ENCODE measurements at places on chromosomes 1 and 21.

- peak overlapping the region; percentile 81 for H3K27ac ChIP-seq
- no peaks in the 10 kb centered on the region for H3K27me3 ChIP-seq
- peaks cover 14% of the 10 kb centered on the region for H3K36me3 ChIP-seq
- peaks cover 63% of the 10 kb centered on the region for H3K4me1 ChIP-seq
These were observed 5.2 kb downstream of the TMCC2 start for GRCh38 chr1:205232945-205233397.

- peak overlapping the region; percentile 22 for H3K4me3 ChIP-seq
- peak; percentile 61 for DNase-seq
- peaks cover 12% of the 10 kb centered on the region for H3K4me1 ChIP-seq
These were observed 171.1 kb downstream of the PIGK start for GRCh38 chr1:77047978-77048614.

DNA sequence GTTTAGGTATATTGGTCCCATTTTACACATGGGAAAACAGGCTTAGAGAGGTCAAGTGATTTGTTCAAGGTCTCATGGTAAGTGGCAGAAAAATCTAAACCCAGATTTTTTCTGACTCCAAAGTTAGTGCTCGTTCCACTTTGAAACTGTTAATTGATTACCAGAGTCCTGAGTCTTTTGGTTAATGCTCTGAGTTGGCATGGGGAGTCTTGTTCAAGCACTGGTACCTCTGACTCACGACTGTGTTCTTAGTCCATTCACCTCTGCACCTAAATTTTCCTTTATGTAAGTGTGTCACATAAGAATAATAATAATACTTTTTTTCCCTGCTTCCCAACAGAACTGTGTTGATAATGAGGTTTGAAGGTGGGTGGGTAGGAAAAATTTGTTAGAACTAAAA is 59.3 kb downstream of the VANGL2 start:
- H3K27me3 ChIP-seq, result no peaks in the 10 kb centered on the region
- DNase-seq, result peak; percentile 57
- peak overlapping the region; percentile 98 for H3K27ac ChIP-seq
- H3K4me1 ChIP-seq, result peaks cover 73% of the 10 kb centered on the region

- no peak overlapping the region for H3K4me3 ChIP-seq
- H3K27me3 ChIP-seq, result no peaks in the 10 kb centered on the region
- H3K27ac ChIP-seq, result no peak overlapping the region
- no peak for DNase-seq
- no peaks in the 10 kb centered on the region for H3K4me1 ChIP-seq
These were observed 1154.6 kb downstream of the BRINP3 start for GRCh38 chr1:189323091-189323490.

GRCh38 chr1:78560811-78561210 is 59.4 kb upstream of the IFI44L start:
- no peak for DNase-seq
- H3K27me3 ChIP-seq, result no peaks in the 10 kb centered on the region
